ENCODE measurements at places on chromosomes 1 and 21. TPM values are rescaled to one million over a fixed set of nuclear protein-coding genes. Genes with fewer than 3 reads are reported as not detected.

The SH2D5 gene
- total RNA-seq: 2.2 TPM

The EEIG2 gene
- 20.3 TPM for total RNA-seq

DNA sequence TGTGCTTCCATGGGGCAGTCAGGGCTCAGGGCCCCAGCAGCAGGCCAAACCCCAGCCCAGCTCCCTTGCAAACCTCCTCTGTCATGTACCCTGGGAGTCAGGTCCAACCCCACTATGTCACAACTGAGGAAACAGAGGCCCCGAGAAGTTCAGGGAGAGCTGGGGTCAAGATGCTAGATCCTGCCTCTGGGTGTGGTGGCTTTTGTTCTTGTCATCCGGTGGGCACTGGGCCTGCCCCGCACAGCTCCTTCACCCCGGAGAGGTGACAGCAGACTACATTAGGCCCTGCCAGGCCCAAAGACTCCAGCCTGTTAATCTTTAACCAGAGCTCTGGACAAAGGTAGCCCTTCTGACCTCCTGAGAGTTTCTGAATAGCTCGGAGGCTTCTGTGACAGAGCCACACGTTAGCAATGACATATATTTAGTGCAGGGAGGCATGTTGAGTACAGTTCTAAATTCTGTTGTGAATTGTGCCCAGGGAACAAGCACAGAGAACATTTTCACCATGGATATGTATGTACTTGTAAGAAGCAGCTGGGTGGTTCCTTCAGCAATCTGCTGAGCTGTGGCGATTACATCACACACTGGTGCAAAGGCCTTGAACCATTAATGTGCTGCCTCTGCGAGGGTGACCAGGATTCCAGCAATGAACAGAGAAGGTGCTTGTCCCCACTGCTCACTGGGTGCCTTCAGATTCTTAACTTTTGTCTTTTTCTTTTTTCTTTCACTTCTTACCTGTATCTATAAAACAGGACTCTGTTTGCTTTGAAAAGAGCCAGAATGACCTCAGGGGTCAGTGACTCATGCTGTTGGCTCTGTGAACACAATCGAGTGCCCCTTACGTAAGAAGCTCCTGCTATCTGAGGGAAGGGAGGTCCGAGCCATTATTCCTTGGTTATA lies 102.8 kb downstream of the RHOU start:
- DNase-seq: no peak

DNA sequence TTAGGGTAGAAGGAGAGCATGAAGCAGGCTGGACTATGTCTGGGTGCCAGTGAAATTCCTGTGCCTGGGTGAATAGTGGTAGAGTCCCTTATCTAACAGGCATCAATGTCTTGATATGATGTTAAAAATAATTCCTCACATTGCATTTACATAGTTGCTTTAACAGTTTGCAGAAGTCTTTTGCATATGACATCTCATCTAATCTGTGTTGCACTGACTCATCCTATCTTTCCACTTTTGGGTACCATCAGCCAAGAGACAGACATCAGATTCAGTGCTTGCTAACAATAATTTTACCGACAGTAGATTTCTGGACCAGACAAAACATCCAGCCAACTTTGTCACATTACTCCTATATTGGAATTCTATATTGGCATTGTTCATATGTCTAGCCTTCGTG lies 92.5 kb downstream of the WDR64 start:
- no peak for DNase-seq

- no peak for DNase-seq
Observed at GRCh38 chr1:26009796-26010447, 11.7 kb upstream of the EXTL1 start.
